ENCODE measurements at places on chromosomes 6 and 20.
A peak's percentile ranks its signal among the peaks of the same experiment; 100 is the strongest.

- peak; percentile 80 for DNase-seq
Observed at GRCh38 chr6:12331951-12332749, 42.0 kb downstream of the EDN1 start.

DNA sequence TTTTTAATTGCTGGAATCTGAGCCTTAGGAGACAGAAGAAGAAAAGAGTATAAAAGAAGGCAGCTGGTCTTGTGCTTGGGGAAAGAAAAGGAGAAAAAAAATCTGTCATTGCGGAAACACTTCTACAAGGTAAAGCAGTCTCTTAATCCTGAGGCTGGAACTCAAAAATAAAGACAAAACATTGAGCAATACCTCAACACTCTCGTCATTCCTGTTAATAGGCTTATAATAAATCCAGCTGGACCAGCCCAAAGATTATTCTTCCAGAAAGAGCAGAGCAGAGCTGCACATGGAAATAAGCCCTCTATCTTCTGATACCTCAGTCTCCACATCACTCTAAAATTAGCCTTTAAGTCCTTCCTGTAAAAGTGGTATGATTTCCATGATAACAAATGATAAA is 62.0 kb upstream of the HIVEP1 start:
- DNase-seq, result no peak

- DNase-seq, result no peak
Observed at GRCh38 chr20:25272223-25273000, 24.5 kb downstream of the PYGB start.

- no peak for DNase-seq
Observed at GRCh38 chr6:131303338-131303930, 168.2 kb downstream of the AKAP7 start.

GRCh38 chr6:53246924-53247323 is 98.3 kb upstream of the GCM1 start:
- DNase-seq, result no peak

- DNase-seq, result no peak
Observed at GRCh38 chr6:35203152-35203670, 10.5 kb upstream of the SCUBE3 start.

DNA sequence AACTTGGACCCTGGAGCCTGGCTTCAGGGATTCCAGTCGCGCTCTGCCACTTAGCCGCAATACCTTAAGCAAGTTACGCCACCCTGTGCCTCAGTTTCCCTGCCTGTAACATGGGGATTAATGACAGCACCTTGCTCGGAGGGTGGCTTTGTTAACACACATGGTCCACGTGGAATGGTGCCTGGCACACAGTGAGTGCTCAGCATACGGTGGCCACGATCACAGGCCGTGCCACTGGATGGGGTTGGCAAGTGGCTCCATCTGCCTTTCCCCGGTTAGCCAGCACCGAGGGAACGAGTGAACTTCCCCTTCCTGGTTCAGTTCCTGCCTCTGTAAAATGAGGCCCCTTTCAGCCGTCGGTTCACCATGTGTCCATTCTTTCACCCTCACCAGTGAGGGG is 17.2 kb downstream of the C6orf132 start:
- no peak for DNase-seq

- DNase-seq, result no peak
Observed at GRCh38 chr6:20483887-20484497, 50.3 kb upstream of the CDKAL1 start.

GRCh38 chr6:42257614-42258013 is 40.0 kb upstream of the MRPS10 start:
- no peak for DNase-seq

DNA sequence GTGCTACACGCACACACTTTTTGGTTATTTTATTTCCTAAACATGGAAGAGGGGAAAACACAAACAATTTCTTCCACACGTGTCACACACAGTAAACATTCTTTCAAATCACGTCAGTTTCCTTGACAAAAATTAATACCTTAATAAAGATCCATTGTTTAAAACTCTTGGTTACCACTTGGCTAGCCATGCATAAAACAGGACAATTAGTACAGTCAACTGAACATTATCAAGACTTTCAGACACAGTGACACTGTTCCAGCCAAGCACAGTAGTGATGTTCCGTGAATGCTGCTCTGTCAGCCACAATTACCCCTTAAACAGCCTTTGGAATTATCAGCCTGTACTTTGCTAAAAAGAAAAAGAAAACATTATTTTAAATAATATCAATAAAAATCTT is 50.8 kb downstream of the GMDS start:
- DNase-seq, result no peak

GRCh38 chr6:30074331-30075093 is 1.1 kb downstream of the RNF39 start:
- peak; percentile 51 for DNase-seq

DNA sequence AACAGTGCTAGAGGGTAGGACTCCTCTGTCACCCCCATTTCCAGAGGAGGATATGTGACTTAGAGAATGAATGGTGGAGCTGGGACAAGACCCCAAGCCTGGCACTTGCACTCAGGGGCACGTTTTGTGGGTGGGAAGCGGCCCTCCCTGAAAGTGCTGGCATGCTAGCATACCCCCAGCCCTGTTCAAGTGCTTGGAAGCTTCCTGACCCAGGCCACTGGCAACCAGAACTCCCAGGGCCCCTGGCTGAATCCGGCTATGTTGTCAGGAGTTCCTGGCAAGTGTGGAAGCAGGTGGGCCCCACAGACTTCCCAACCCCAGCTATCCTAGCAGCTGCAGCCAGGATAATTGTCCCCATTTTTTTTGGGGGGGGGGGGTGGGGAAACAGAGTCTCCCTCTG is 35.6 kb upstream of the TGM2 start:
- DNase-seq, result no peak

- DNase-seq, result no peak
Observed at GRCh38 chr6:118771253-118771652, 119.9 kb upstream of the CEP85L start.

DNA sequence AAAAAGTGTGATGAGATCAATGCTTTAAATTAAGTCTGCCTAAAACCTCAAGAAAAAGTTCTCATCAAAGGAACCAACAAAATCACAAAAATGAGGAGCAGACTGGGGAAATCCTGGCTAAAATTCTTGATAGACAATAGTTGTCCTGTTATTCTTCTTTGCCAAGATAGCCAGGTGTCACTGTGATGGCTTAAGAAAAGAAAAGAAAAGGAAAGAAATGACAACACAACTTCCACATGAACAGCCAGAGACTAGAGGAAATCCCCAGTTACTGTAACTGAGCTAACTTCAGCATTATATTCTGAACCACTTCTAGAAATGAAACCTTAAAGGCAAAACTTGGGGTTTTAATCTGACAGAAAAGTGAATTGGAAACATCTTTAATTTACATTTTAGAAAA is 129.6 kb downstream of the CD24 start:
- no peak for DNase-seq

DNA sequence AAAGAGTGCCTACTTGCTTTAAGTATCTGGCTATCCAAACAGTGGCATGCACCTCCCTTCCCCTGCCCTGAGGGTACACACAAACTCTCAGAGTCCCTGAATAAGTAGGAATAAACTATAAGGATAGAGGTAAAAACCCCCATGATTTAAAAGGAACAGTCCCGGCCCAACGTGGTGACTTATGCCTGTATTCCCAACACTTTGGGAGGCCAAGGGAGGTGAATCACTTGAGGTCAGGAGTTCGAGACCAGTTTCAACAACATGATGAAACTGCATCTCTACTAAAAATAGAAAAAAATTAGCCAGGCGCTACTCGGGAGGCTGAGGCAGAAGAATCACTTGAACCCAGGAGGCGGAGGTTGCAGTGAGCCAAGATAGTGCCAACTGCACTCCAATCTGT is 22.2 kb downstream of the SAMHD1 start:
- no peak for DNase-seq

DNA sequence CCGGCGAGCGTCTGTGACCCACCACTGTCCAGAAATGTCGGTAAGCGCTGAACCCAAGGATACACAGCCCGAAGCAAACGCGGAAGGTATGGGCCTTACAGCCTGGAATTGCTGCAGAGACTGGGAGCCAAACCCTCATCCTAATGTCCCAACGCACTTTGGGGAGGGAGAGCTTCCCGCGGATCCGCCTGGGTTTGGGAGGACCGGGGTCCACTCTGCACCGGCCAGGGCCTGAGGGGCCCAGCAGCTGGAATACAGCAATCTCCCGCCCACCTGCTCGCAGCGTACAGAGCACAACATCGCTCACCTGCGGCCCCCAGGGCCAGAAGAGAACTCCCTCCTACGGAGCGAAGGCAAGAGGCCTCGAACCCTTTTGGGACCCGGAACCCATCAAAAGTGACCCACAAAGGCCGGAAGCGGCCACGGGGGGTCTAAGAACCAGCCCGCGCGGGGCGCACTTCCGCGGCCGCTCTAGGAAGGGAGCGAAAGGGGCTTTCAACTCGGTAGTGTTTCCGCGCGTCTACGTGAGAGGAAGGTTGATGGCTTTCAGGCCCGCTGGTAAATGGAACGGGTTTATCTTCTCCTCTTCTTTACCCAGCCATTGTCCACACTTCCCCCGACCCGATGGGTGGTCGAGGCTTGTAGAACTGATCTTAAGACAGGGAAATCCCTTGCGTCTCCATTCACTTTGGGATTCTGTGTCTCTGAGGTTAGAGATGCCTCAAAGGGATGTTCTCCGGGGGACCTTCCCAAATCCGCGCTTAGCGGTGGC is at the start of gene ZSCAN12:
Gene ZSCAN12, minus strand, starts transcription at position 398 of the 772 bp plus-strand sequence. CDS start 1,342 bp downstream, outside the sequence.
- peak; percentile 95 for DNase-seq
